ENCODE measurements at places on chromosomes 5 and 9.
A peak's percentile ranks its signal among the peaks of the same experiment; 100 is the strongest.

- no peak for DNase-seq
These were observed 425.2 kb downstream of the GADD45G start for GRCh38 chr9:90029996-90030395.

DNA sequence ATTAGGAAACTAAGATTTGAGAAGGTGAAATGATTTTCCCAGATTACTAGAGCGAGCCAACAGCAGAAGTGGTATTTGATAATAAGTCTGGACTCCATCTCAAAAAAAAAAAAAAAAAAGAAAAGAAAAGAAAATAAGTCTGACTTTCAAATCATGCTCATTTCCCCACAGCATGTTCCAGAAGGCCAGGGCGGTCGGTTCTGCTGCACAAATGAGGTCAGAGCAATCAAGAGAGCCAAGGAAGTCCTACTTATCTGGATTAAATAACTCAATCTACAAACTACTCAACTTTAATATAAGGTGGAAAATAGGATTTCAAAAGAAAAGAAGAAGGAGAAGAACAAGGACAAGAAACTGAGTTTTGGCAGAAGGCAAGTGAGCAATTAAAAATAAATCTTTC is 130.4 kb upstream of the RASA1 start:
- no peak for DNase-seq

- DNase-seq, result peak; percentile 69
These were observed 57.1 kb downstream of the SLC22A5 start for GRCh38 chr5:132426525-132427138.

GRCh38 chr5:107570805-107571531 is 99.8 kb downstream of the EFNA5 start:
- peak; percentile 36 for DNase-seq
